ENCODE measurements at places on chromosomes 6 and 20. TPM values are rescaled to one million over a fixed set of nuclear protein-coding genes. Genes with fewer than 3 reads are reported as not detected.
A peak's percentile ranks its signal among the peaks of the same experiment; 100 is the strongest.

DNA sequence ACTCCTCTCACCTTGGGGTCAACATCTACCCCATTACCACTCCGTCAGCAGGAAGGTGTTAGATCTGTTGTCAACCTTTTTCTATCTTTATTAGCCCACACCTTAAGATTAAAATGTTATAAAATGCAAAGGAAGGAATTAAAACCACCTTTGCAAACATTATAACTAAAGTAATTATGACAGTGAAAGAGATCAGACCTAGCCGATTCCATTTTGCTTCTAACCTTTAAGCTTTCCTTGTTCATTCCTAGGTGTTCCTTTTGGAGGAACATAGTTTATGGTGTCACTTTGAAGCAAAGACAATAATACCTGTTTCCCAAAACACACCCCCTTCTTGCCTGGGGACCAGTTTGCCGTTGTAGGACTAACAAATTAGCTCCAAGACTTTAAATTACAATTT lies 1223.0 kb upstream of the ADGRB3 start:
- no peaks in the 10 kb centered on the region for H3K4me1 ChIP-seq
- no peak for DNase-seq
- H3K27ac ChIP-seq: no peak overlapping the region
- no peaks in the 10 kb centered on the region for H3K27me3 ChIP-seq
- no peak overlapping the region for H3K4me3 ChIP-seq

DNA sequence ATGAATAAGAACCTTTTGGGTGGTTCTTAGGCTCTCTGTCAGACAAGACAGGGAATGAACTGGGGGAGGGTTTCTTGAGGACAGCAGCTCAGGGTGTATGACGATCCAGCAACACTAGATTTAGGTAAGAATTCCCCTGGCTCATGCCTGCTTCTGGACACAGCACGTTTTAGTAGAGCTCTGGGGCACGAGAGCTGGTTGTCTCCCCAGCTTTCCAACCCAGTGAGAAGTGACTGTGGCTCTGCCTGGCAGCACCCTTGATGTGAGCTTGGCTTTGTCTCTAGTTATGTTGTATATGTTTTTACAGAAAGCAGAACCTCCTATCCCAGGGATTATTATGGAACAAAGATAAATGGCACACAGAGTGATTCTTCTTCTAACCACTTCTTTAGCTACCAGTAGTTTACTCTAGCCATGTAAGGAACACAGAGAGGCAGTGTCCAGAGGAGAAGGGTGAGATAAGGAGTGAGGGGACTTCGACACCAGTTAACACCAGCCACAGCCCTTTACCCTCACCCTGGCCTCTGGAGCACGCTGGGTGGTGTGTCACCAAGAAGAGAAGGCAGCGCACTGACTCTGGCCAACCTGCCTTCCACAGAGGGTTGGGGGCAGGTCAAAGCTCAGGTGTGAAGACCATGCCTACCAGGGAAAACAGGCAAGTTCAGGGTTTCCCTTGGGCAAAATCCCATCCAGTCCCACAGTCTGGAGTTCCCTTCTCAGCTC lies 3.9 kb downstream of the APOBEC2 start:
- no peak overlapping the region for H3K27ac ChIP-seq
- no peaks in the 10 kb centered on the region for H3K36me3 ChIP-seq
- H3K4me3 ChIP-seq: no peak overlapping the region
- no peak for DNase-seq
- H3K4me1 ChIP-seq: no peaks in the 10 kb centered on the region

GRCh38 chr6:132300323-132300949 lies 100.8 kb downstream of the MOXD1 start:
- H3K36me3 ChIP-seq: no peaks in the 10 kb centered on the region
- H3K4me3 ChIP-seq: no peak overlapping the region
- no peak overlapping the region for H3K27ac ChIP-seq
- H3K4me1 ChIP-seq: no peaks in the 10 kb centered on the region

DNA sequence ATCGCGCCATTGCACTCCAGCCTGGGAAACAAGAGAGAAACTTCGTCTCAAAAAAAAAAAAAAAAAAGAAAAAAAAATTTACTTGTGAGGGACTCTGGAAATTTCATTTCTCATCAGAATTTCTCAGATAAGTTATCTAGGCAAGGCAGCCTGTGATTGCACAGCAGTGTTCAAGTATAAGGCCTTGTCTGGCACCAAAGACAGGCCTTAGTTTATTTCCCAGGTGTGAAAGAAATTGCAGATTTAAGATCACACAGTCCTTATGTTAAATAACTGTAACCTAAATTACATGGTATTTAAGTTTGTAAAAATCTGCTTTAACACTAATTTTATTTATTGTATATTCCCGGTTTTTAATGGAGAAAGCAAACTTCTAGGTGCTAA lies 34.8 kb downstream of the HFE start:
- H3K4me3 ChIP-seq: peak overlapping the region; percentile 100
- H3K4me1 ChIP-seq: peaks cover 34% of the 10 kb centered on the region
- H3K27me3 ChIP-seq: no peaks in the 10 kb centered on the region
- peaks cover 11% of the 10 kb centered on the region for H3K36me3 ChIP-seq
- no peak for DNase-seq
- peak overlapping the region; percentile 100 for H3K27ac ChIP-seq

DNA sequence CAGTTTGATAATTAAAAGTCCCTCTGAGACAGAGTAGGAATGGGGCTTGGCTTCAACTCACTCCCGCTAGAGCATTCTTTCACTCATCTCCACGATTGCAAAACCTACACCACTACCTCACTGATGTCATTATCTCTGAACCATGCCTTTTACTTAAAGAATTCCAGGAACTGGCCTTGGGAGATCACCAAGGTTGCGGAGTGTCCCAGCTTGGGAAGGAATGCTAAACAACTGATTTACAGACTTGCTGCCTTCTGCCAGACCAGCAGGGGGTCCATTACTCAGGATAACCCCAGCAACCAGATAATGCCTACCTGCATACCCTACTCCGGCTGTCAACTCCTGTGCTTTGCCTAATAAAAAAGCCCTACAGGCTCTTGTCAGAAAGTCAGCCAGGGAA lies 102.2 kb upstream of the RALGAPA2 start:
- no peaks in the 10 kb centered on the region for H3K27me3 ChIP-seq
- no peak overlapping the region for H3K27ac ChIP-seq
- H3K4me1 ChIP-seq: no peaks in the 10 kb centered on the region

DNA sequence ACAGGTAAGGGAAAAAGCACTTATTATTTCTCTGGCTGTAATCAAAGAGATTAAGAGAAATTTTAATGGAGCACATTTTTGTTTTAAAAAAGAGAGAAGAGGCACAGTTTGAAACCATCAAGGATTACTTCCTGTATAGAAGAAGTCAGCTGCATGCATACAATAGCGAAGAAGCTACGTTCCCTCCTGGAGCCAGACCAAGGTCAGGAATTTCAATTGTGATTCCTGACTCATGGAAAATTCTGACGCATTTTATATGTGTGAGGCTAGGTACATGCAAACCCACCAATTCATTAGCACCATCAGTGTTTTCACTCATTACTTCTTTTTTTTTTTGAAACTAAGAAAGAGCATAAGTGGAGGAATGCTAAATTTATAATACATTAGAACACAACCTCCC lies 232.7 kb upstream of the SGK1 start:
- H3K4me3 ChIP-seq: no peak overlapping the region
- H3K36me3 ChIP-seq: no peaks in the 10 kb centered on the region
- H3K27ac ChIP-seq: no peak overlapping the region
- H3K27me3 ChIP-seq: no peaks in the 10 kb centered on the region

- H3K4me1 ChIP-seq: peaks cover 33% of the 10 kb centered on the region
- H3K4me3 ChIP-seq: no peak overlapping the region
- H3K27ac ChIP-seq: peak overlapping the region; percentile 100
- no peaks in the 10 kb centered on the region for H3K27me3 ChIP-seq
Observed at GRCh38 chr20:53763707-53764414, 170.2 kb upstream of the ZNF217 start.

DNA sequence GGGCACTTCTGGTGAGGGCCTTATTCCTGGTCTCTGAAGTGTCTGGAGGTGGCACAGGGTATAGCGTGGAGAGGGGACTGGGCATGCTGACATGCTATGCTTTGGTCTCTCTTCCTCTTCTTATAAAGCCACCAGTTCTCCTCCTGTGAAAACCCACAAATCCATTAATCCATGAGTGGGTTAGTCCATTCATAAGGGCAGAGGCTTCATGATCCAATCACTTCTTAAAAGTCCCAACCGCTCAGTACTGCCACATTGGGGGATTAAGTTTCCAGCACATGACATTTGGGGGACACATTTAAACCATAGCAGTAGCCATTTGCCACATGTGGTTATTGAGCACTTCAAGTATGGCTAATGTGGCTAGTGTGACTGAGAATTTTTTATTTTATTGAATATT lies 3.8 kb upstream of the TRIB3 start:
- no peaks in the 10 kb centered on the region for H3K27me3 ChIP-seq
- no peak overlapping the region for H3K27ac ChIP-seq
- no peaks in the 10 kb centered on the region for H3K36me3 ChIP-seq
- H3K4me1 ChIP-seq: peaks cover 15% of the 10 kb centered on the region

GRCh38 chr6:45590226-45590625 lies 212.5 kb upstream of the SUPT3H start:
- H3K4me3 ChIP-seq: no peak overlapping the region
- peak; percentile 24 for DNase-seq
- H3K36me3 ChIP-seq: no peaks in the 10 kb centered on the region
- H3K4me1 ChIP-seq: peaks cover 8% of the 10 kb centered on the region

GRCh38 chr6:401994-402640 lies 10.6 kb downstream of the IRF4 start:
- no peaks in the 10 kb centered on the region for H3K4me1 ChIP-seq
- DNase-seq: no peak
- no peak overlapping the region for H3K27ac ChIP-seq
- H3K4me3 ChIP-seq: no peak overlapping the region

DNA sequence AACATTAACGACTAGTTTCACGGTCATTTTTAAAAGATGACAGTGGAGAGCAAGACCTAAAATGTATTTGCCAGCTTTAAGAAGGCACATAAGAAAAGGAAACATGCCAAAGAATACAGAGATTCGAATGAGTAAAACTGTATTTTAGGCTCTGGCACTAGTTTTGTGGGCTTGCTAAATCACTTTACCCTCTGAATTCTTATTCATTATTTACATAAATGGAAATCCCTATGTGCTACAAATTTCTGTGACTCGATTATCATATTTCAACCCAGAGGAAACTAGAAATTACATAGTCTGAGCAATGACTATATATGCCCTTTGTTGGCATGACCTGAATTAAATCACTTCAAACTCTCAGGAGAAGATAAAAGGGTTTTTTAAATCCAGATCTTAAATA lies 441.7 kb upstream of the RNF217 start:
- peak overlapping the region; percentile 72 for H3K27ac ChIP-seq
- peaks cover 3% of the 10 kb centered on the region for H3K4me1 ChIP-seq
- no peaks in the 10 kb centered on the region for H3K27me3 ChIP-seq
- H3K36me3 ChIP-seq: no peaks in the 10 kb centered on the region
- no peak for DNase-seq
- H3K4me3 ChIP-seq: no peak overlapping the region

- H3K4me1 ChIP-seq: peaks cover 6% of the 10 kb centered on the region
- H3K36me3 ChIP-seq: no peaks in the 10 kb centered on the region
- no peak for DNase-seq
- H3K27ac ChIP-seq: no peak overlapping the region
- H3K4me3 ChIP-seq: no peak overlapping the region
Observed at GRCh38 chr6:90483116-90483839, 103.6 kb downstream of the MAP3K7 start.

- H3K27me3 ChIP-seq: no peaks in the 10 kb centered on the region
- no peak overlapping the region for H3K4me3 ChIP-seq
- H3K36me3 ChIP-seq: no peaks in the 10 kb centered on the region
- no peaks in the 10 kb centered on the region for H3K4me1 ChIP-seq
- DNase-seq: no peak
- H3K27ac ChIP-seq: no peak overlapping the region
Observed at GRCh38 chr20:60482221-60483008, 524.2 kb downstream of the CDH26 start.

DNA sequence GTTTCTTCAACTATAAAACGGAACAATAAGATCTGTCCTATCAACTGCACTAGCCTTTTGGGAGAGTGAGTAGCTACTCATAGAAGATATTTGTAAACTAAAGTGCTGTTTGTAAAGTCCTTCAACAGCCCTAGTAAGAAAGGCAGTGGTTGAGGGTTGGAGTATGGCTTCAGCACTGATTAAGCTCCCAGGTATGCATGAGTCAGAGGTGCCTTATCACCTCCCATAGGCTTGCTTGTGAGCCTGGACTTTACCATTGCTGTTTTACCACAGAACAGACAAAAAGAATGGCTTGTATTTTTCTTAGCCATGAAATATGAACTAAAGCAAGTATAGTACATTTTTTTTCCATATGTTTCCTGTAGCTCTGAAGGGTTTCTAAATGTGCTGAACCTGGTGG lies 44.1 kb downstream of the SAMD3 start:
- H3K27me3 ChIP-seq: no peaks in the 10 kb centered on the region
- H3K27ac ChIP-seq: no peak overlapping the region
- no peak for DNase-seq
- H3K36me3 ChIP-seq: no peaks in the 10 kb centered on the region
- no peaks in the 10 kb centered on the region for H3K4me1 ChIP-seq

DNA sequence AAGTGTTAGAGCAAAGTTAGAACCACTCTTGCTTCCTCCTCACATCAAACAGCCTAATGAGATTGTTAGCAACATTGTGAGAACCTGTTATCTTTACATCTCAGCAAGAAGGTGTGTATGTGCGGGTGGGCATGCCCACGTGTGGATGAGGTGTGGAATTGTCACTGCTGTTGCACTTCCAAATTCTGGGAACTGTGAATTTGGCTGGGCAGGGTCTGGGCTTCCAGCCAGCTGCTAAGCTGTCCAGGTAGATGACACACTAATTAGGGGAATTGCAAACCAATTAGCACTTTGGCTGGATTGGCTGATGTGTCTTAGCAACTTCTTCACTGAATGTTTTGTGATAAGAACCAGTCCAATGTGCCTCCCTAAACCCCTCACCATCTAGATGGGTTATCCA lies 848.2 kb downstream of the DHX35 start:
- H3K27ac ChIP-seq: no peak overlapping the region
- H3K4me1 ChIP-seq: no peaks in the 10 kb centered on the region
- no peak overlapping the region for H3K4me3 ChIP-seq
- no peak for DNase-seq

UTRN gene
- 122 TPM for total RNA-seq

ATP9A gene
- 8.7 TPM for total RNA-seq

ENPP5 gene
- not detected for total RNA-seq

ZNF311 gene
- 0.39 TPM for total RNA-seq

SLC29A1 gene
- 263 TPM for total RNA-seq

BTN1A1 gene
- total RNA-seq: 0.10 TPM

DEFB124 gene
- total RNA-seq: not detected

Data from Panc1 (cell line).